ENCODE measurements at places on chromosomes 1 and 21.

- H3K36me3 ChIP-seq = no peaks in the 10 kb centered on the region
- DNase-seq = no peak
- H3K4me3 ChIP-seq = peak overlapping the region; percentile 38
- peaks cover 6% of the 10 kb centered on the region for H3K4me1 ChIP-seq
Measured at GRCh38 chr1:71045463-71046028, 2.1 kb downstream of the PTGER3 start.

GRCh38 chr1:12075195-12076114 is 12.4 kb downstream of the TNFRSF8 start:
- peak overlapping the region; percentile 79 for H3K27ac ChIP-seq
- H3K36me3 ChIP-seq = no peaks in the 10 kb centered on the region
- peak; percentile 87 for DNase-seq
- no peaks in the 10 kb centered on the region for H3K4me1 ChIP-seq
- H3K27me3 ChIP-seq = no peaks in the 10 kb centered on the region
- H3K4me3 ChIP-seq = no peak overlapping the region

GRCh38 chr1:18651713-18652112 is 21.1 kb downstream of the PAX7 start:
- no peak overlapping the region for H3K4me3 ChIP-seq
- no peaks in the 10 kb centered on the region for H3K4me1 ChIP-seq
- no peaks in the 10 kb centered on the region for H3K27me3 ChIP-seq
- DNase-seq = no peak

GRCh38 chr21:43343992-43344886 is 82.7 kb downstream of the SIK1 start:
- no peak overlapping the region for H3K27ac ChIP-seq
- no peaks in the 10 kb centered on the region for H3K27me3 ChIP-seq
- no peak for DNase-seq

GRCh38 chr1:211775170-211775569 is 55.4 kb downstream of the LPGAT1 start:
- no peak overlapping the region for H3K27ac ChIP-seq
- no peak overlapping the region for H3K4me3 ChIP-seq
- DNase-seq = no peak
- H3K36me3 ChIP-seq = no peaks in the 10 kb centered on the region

Data from uterus (tissue), 4 donors.